ENCODE measurements at places on chromosomes 12 and 14.

GRCh38 chr12:108483213-108484059, 31.6 kb upstream of the FICD start:
- DNase-seq = no peak

- no peak for DNase-seq
Observed at GRCh38 chr14:74965486-74966153, 10.2 kb upstream of the PGF start.

DNA sequence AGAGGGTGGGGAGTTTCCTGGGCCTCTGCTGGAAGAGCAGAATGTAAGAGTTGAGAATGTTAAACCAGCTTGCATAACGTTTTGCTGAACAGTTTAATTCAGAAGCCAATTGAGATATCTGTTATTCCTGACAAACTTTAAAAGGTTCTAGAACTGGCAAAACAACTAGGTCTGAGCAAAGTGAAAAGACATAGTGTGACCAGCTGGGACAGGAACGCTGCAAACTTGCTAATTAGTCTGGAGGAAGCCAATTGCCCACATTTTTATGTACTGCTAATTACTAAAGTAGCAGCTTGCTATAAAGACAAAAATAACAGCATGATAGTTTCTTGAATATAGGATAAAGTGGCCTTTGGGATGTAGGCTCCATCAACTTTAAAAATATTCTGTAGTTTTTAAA, 704.9 kb downstream of the NRXN3 start:
- DNase-seq = no peak

GRCh38 chr12:29818916-29819623, 35.3 kb upstream of the TMTC1 start:
- DNase-seq = no peak
